ENCODE measurements at places on chromosomes 6 and 20.

DNA sequence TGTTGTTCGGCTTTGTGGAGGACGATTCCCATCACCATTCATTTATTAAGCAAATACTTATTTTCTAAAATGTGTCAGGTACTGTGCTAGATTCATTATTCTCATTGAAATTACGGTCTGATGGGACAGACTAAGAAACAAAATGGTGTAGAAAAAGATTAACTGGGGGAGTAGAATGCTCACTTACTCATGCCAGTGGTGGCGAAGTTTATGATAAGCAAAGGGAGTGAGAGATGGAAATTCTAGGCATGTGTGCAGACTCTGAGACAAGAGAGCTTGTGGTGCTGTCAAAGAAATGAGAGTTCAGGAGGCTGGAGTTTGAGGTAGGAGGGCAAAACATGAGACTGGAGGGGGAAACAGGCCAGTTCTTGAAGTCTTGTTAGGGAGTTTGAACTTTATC lies 896 bp downstream of the RPP21 start:
- DNase-seq, result no peak

GRCh38 chr20:17334932-17335331 lies 108.1 kb downstream of the PCSK2 start:
- DNase-seq, result no peak

- DNase-seq, result no peak
These were observed 83.5 kb downstream of the FOXO3 start for GRCh38 chr6:108644252-108644651.

DNA sequence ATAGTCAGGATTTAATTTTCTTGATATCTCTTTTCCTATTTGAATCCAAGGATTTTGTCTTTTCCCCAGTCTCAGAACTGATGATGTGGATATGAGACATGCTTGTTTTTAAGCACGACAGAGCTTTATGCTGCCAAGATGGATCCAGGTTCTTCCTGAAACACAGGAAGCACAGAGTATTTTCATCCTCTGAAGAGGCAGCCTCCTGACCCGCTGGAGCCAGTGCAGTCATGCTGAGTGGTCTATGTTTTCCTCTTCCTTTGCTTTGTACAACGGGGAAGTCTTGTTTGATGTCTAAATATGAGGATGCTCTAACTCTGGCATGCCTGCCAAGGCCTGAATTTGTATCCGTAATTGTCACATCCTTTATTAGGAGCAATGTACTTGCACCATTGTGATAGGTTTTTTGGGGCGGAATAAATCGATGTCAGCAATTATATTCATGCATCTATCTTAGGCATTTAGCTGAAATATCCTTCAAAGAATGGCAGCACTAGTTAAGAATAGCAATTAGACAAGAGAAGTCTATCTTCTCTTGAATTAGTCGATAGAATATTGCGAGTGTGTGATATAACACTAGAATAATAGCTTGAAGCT lies 407.1 kb upstream of the JAG1 start:
- DNase-seq, result peak; percentile 11

DNA sequence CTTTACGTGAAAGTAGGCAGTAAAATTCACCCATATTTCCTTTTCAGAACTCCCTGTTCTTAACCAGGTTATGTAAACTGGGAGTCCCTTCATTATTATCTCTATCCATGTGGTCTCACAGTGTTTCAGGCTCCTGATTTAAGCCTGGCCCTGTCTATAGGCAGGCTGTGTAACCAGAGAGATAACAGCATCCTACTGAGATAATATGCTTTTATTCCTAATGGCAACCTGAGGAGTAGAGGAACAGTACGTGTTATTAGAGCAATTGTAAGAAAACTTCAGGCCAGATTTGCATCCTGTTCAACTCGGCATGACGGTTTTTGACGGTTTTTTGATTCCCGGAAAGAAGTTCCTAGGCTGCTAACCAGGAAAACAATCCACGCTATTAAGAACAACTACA lies 16.9 kb downstream of the FUT9 start:
- DNase-seq, result no peak

DNA sequence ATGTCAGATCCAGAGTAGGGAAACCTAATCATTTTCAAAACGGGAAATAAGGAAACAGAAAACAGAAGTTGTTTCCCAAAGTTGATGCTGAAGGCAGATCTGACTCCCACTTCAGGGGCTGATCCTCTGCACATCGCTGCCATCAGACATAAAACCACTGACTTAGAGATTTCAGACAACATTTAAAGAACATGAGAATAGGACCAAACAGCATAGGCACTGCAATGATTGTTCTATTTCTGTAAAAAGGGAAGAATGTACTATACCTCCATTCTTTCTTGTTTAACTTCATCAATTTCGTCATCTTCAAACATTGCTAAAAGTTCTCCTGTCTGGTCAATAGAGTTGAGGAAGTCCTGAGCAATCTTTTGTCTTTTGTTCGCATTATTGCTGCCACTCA lies 324.7 kb upstream of the RUNX2 start:
- DNase-seq, result no peak

DNA sequence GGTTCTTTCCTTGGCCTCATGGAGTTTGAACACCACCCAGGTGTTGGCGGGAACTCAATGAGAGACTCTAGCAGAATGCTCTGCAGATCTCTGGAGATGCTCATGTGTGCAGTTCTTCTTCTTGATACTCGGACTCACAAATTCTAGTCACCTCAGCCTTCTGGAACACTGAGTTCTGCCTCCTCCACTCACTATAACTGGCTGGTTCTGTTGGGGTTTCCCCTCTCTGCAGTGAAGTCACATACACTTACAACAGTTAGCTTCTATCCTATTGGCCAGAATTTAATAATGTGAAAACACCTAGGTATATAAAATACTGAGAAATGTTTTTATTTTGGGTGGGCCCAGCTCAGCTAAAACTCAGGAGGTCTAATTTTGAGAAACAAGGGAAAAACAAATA lies 109.6 kb upstream of the HIVEP1 start:
- DNase-seq, result no peak

DNA sequence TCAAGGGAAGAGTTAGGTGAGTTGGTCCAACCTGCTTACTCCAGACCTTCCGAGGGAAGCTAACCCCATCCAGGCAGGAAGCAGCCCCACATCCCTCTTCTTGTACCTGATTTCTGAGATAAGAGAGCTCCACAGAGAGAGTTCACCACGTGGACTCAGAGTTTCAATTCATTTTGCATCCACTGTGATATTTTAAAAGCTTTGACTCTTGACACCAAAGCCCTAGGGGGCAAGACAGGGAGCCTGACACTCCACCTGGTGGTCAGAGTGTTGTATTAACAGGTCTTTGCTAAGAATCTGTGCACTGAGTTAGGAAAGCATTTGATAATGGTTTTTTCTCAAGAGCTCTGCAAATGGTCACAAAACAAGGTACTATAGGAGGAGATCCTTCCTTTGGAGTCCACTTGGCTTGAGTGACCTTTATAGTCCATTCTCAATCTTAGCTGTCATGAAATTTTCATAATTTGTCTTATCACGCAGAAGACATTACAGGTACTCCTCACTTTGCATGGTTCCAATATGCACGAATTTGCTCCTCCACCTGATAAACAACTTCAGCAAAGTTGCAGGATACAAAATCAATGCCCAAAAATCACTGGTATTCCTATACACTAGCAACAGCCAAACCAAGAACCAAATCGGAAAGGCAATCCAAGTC lies 56.2 kb upstream of the RIPOR2 start:
- peak; percentile 48 for DNase-seq

DNA sequence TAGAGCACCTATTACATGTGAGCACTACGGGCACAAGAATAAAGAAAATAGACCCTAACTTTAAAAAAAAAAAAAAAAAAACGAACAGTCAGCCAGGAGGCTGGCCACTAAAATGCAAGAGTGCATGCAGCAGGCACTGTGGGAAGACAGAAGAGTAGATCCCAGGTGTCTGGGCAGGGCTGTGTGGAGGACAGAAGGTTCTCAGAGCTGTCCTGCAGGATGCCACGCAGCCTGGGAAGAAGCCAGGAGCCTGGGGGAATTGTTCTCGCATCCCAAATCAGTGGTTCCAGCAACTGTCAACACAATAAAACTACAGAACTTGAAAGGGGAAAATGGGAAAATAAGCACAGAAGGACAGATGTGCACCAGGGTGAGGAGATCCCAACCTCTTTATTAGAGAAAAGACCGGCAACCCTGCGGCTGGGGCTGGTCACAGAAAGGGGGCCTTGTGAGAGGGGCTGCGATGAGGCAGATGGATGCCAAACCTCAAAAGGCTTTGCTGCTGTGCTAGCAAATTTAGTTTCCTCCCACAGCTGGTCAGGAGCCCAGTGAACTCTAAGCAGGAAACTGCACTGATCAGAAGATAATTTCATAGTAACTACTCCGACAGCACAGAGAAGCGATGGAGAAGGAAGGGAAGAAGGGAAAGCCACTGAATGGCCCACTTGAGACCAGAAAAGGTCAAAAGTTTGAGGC lies 30.9 kb downstream of the MAP3K5 start:
- DNase-seq, result peak; percentile 36

- DNase-seq, result no peak
These were observed 1.1 kb downstream of the ITCH start for GRCh38 chr20:34364223-34364506.

DNA sequence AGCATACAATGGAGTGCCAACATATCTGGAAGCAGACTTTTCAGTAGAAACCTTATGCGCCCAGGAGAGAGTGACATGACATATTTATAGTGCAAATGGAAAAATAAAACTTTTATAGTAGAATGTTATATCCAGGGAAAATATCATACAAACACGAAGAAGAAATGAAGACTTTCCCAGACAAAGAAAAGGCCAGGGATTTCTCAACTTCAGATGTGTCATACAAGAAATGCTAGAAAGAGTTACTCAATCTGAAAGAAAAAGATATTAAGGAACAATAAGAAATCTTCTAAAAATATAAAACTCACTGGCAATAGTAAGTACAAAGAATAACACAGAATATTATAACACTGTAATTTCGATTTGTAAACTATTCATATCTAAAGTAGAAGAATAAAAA lies 1269.3 kb downstream of the GRIK2 start:
- no peak for DNase-seq

GRCh38 chr6:108944707-108945680 lies 96.8 kb downstream of the ARMC2 start:
- peak; percentile 93 for DNase-seq

DNA sequence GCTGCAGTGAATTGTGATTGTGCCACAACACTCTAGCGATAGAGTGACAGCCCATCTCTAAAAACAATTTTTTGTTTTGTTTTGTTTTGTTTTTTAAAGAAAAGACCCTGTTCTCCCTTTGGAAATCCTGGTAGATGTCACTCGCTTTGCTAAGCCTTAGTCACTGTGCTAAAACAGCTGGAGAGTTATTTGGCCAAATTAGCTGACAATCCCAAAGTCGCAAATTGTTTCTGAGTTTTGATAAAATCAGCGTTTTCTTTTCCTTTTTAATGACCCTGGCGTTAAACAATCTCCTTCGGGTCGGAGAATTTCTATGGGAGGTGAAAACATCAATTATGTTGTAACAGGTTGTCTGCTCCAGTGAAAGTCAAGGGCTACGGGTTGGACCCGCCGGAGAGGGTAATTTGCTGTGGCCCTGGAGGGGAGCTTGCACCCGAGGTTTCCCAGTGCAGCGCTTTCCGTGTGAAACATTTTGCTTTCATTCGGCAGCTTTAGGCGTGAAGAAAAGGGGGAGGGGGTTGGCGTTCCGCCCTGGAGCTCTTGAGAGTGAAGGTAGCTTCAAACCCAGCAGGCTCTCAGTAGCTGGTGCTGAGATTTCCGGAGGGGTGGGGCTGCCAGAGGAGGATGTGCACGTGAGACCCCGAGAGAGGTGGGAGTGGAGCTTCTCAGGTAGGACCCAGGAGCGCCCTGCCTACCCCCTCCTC lies 296.6 kb downstream of the PHACTR1 start:
- DNase-seq, result no peak

- DNase-seq, result no peak
These were observed 53.4 kb downstream of the SLC24A3 start for GRCh38 chr20:19265646-19266374.

DNA sequence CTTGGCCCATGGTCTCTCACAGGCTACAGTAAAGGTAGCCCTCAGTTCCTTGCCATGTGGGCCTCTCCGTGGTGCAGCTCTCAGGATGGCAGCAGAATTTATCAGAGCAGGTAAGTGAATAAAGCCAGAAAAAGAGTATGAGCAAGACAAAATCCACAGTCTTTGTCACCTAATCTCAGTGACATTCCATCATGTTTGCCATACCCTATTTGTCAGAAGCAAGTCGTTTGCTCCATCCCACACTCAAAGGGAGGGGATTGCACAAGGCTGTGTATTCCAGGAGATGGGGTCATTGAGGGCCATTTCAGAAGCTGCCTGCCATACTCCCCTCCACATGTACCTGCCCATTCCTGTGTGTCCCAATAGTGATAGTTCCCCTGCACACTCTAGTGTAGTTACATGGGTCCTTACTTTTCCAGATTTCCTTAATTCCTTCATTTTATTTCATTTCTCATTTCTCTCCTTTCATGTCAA lies 24.2 kb downstream of the ISM1 start:
- no peak for DNase-seq

DNA sequence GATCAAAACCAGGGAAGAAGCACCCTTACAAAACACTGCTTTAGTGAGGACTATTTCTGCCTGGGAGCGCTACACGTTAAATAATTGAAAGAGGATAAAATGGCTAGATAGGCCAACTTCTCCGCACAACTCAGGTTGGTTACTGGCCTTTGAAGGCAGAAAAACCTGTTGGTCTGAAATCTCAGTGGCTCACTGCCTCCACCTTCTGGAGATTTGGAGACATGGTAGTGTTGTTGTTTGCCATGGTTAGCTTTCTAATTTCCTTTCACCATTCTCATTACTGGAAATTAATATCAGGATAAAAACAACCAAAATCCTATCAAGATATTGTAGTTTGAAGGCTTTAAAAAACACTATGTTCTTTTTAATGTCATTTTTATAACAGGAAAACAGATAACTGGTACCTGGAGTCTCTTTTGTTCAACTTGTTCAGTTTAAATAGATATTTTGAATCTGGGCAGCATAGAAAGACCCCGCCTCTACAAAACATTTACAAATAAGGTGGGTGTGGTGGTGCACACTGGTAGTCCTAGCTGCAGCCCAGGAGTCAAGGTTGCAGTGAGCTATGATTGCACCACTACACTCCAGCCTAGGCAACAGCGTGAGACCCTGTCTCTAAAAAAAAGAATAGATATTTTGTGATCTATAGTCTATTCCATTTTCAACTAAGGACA lies 27.5 kb upstream of the BCLAF1 start:
- DNase-seq, result peak; percentile 69

GRCh38 chr20:33681728-33682353 lies 4.3 kb downstream of the E2F1 start:
- DNase-seq, result no peak

- no peak for DNase-seq
These were observed 579 bp upstream of the BPHL start for GRCh38 chr6:3117912-3118352.

DNA sequence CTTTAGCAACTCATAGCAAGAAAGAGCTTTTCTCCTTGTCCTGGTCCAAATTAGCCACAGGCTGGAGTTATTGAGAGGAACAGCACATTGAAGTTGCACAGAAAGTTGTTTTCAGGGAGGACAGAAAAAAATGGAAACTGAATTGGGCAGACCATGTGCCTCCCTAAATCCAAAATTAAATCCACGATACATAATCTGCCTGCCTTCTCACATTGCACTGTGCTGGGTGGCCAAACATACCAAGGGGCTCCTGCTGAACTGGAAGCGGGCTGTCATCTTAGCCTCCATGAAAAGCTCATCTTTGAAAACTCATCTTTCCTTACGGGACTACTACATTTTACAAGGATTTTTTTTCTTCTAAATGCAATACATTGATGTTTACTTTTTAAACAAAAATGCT lies 59.9 kb downstream of the TNFAIP3 start:
- no peak for DNase-seq

GRCh38 chr20:48763216-48763914 lies 64.4 kb downstream of the PREX1 start:
- DNase-seq, result no peak

All from IMR-90 (cell line).